T-helper 9 cell (primary cell): ENCODE measurements at places on chromosomes 6 and 20.

DNA sequence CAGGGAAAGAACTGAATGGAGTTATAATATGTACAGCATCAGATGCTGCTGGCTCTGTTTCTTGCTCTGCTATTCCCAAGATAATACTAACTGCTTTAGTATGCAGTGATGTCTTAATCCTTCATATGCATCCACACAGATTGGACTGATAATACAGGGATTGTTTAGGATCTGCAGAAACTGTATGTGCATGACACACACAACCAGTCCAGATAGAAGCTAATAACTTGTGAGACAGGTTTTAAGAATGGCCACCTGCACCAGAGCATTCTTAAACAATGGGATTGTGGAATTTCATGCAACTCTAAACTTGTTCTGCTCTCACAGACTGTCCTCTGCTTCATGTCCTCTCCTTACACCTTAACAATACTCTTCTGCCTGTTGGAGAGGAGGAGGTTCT lies 90.9 kb downstream of the SPTLC3 start:
- no peak for DNase-seq

- DNase-seq, result no peak
Measured at GRCh38 chr20:32976746-32977145, 27.5 kb downstream of the SUN5 start.

DNA sequence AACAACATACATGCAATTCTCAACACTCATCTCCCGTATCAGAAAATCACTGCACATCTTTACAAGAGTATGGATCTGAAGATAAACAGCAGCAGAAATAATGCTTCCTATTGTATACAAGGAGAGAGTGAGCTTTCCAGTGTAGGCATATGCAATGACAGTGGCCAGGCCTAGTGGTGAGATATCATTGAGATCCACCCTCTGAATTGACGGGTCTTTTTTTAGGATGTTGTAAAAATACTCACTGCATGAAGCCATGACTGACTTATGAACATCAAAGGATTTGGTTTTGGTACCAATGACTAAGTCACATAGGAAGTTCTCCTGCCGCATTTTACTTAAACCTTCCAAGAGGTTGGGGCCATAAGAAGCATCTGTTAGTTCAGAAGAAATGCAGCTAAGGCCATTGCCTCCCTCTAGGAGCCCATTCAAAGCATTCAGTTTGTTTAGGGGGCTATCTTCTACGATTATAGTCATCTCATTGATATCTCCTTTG lies 10.8 kb downstream of the KLHL31 start:
- no peak for DNase-seq

- no peak for DNase-seq
Measured at GRCh38 chr20:32366380-32366779, 8.2 kb downstream of the ASXL1 start.

GRCh38 chr20:49666911-49667310 lies 46.8 kb downstream of the B4GALT5 start:
- DNase-seq, result no peak

DNA sequence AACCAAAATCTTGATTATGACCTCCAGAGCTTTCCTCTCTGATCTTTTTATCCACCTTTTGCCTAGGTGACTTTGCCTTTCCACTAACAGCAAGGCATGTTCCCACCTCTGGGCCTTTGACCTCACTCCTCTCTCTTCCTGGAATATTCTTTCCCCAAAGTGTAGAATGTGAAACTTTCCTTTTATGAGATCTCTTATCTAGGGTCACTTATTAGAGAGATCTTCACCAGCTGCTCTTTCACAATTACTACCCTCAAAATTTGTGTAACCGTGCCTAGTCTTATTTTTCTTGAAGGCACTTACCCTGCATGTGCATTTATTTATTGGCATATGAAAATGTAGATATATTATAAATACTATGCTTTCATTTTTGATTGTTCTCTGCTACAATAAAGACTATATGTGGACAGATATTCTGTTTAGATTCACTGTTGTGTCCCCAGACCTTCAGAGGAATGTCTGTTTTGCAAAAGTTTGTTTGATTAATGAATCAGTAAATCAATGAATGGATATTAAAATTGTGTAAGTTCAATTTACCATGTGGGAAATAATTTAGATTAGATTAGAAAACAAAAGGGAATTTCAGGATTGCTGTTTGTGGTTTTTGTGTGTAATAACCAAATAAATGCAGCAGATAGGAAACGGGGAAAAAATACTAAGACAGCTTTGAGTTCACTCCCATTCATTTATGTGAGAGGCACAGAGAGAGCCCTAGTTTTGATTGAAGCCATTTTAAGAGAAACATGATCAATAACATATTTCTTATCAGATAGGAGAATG lies 207.0 kb downstream of the ADGB start:
- DNase-seq, result no peak

DNA sequence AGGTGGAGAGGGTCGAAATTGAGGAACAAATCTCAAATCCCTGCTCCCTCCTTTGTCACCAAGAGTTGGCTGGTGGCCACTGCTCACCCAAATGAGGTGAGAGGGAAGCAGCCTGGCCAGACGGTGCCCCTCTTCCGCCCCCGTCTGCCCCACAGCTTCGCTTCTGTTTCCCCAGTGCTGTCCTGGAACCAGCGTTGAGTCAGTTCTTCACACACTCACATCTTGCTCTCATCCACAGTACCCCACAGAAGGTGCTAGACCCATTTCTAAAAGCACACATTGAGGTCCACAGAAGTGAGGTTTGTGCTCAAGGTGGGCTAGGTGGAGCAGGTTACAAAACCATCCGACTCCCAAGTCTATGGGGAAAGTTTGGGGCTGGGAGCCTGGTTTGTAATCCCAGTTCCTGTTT lies 3.8 kb downstream of the CEBPB start:
- no peak for DNase-seq

- no peak for DNase-seq
Measured at GRCh38 chr6:127466416-127466815, 7.2 kb upstream of the KIAA0408 start.

GRCh38 chr6:404685-405423 lies 13.3 kb downstream of the IRF4 start:
- DNase-seq, result no peak

GRCh38 chr20:25553819-25554296 lies 31.5 kb downstream of the NINL start:
- DNase-seq, result no peak

DNA sequence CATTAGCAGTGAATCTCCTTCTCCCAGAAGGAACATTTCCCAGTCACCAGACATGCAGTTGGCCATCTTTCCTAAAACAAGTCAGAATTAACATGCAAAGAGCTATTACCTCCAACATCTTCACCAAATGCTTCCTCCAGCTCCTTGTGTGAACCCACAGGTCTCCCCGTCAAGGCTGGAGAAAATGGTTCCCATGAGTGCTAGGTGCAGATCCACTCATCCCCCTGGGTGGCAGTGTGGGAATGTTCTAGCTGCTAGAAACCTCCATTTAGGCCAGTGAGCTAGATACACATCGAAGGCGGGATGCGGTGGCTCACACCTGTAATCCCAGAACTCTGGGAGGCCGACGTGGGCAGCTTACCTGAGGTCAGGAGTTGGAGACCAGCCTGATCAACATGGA lies 603.9 kb upstream of the SLC35B3 start:
- no peak for DNase-seq

- no peak for DNase-seq
Measured at GRCh38 chr6:137311940-137312339, 92.8 kb upstream of the IFNGR1 start.

GRCh38 chr6:169293196-169293595 lies 39.5 kb upstream of the THBS2 start:
- no peak for DNase-seq

- no peak for DNase-seq
Measured at GRCh38 chr20:58908221-58908620, 55.7 kb downstream of the GNAS start.

- DNase-seq, result no peak
Measured at GRCh38 chr6:39599973-39600372, 125.2 kb downstream of the KIF6 start.

GRCh38 chr6:155466539-155466938 lies 10.9 kb upstream of the NOX3 start:
- no peak for DNase-seq

DNA sequence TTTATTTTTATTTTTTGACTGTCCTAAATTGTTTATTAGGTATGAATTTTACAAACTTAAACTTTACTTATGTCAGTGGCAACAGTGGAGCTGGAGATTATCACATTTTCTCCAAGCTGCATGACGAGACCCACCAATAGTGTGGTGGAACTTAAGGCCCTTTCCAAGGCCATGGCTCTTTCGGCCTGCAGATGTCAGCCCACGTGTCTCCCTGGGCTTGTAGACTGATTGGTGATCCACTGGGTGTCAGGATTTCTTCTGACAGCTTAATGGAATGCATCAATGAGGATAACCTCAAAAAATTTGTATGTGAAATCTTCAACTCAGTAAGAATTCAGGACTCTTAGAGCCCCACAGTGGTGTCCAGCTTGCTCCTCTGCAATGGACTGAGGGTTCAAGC lies 32.3 kb upstream of the OVOL2 start:
- DNase-seq, result no peak

GRCh38 chr20:1629321-1629720 lies 9.5 kb upstream of the SIRPB1 start:
- DNase-seq, result no peak

GRCh38 chr6:14719270-14719669 lies 526.6 kb upstream of the JARID2 start:
- DNase-seq, result no peak

DNA sequence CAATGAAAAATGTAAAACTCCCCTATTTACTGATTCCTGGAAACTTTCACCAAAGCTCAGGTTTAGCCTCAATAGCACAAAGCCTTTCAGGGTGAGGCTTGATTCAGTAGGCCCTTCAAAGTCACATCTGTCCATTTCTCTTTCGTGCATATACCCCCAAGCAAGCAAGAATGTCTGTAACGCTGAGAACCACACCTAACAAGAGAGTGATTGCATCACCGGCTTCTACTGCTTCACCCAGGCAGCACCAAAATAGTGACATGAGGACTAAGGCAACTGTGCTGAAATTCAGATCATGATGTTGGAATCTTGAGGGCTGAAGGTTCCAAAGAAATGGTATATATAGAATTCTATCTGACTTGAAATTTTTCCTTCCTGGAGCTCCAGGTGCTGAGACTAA lies 26.1 kb downstream of the CGA start:
- DNase-seq, result no peak
